ENCODE measurements at places on chromosomes 12 and 14. TPM values are rescaled to one million over a fixed set of nuclear protein-coding genes. Genes with fewer than 3 reads are reported as not detected.

Gene PTCSC3
- total RNA-seq, result not detected

Gene OLR1
- 0.42 TPM for total RNA-seq

Gene TMTC1
- 38.5 TPM for total RNA-seq

DNA sequence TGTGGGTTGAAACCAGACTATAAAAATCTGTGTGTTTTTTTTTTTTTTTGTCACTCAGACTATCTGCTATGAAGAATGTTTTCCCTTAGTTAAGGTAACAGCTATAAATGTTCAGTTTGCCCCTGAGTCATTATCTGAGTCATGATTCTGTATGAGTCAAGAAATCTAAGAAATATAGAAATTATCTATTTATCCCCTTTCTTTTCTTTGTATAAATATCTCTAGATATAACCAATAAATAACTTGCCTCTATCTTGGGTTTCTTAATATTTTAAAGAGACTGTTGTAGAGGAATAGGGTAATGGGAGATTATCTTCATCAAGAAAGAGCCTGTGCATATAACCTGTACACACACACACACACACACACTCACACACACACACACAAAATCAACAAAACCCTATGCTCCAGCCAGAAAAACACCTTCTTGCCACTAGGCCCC is 161.7 kb upstream of the EEA1 start:
- H3K27me3 ChIP-seq, result no peaks in the 10 kb centered on the region
- no peak for DNase-seq

- no peak for DNase-seq
- H3K27me3 ChIP-seq, result no peaks in the 10 kb centered on the region
- H3K36me3 ChIP-seq, result no peaks in the 10 kb centered on the region
Measured at GRCh38 chr12:39467432-39467870, 24.5 kb upstream of the KIF21A start.

- no peak overlapping the region for H3K4me3 ChIP-seq
- H3K27me3 ChIP-seq, result no peaks in the 10 kb centered on the region
- no peak for DNase-seq
- no peaks in the 10 kb centered on the region for H3K36me3 ChIP-seq
- H3K4me1 ChIP-seq, result no peaks in the 10 kb centered on the region
Measured at GRCh38 chr14:61925732-61926435, 163.7 kb downstream of the SNAPC1 start.

DNA sequence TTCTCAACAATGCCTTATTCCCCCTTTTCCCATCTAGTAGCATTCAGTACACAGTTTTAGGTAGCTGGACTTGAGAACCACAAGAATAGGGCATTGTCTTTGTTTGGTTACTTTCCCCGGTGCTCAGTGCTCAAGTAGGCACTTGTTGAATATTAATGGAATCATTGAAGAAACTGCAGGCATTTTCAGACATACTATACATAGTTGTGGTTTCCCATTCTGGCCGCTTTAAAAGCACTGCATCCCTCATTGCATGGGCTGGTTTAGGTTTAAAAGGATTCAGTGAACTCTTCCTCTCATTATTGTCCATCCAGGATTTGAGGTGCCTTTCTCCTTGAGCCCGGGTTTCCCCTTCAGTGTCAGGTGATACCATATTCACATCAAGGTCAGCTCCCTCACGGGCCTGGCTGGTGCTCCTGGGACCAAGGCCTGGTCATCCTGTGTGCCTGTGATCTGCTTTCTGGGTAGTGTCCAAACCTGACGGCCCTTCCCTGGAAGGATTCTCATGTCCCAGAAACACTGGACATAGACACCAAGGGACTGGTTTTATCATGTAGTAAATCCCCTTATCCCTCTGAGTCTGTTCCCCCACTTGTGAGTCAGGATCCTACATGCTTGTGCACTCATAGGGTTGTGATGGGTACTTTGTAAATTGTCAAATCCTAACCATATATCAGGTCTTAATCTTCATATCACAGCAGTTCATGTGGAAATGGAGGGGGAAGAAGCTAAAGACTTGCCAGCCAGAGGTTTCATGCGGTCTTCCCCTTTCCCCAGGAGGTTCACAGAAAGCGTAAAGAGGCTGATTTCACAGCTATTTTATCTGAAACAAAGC is 7.4 kb downstream of the TCP11L2 start:
- DNase-seq, result peak; percentile 36
- peaks cover 77% of the 10 kb centered on the region for H3K4me1 ChIP-seq
- H3K27ac ChIP-seq, result peak overlapping the region; percentile 91
- no peaks in the 10 kb centered on the region for H3K36me3 ChIP-seq
- H3K4me3 ChIP-seq, result no peak overlapping the region
- H3K27me3 ChIP-seq, result no peaks in the 10 kb centered on the region

DNA sequence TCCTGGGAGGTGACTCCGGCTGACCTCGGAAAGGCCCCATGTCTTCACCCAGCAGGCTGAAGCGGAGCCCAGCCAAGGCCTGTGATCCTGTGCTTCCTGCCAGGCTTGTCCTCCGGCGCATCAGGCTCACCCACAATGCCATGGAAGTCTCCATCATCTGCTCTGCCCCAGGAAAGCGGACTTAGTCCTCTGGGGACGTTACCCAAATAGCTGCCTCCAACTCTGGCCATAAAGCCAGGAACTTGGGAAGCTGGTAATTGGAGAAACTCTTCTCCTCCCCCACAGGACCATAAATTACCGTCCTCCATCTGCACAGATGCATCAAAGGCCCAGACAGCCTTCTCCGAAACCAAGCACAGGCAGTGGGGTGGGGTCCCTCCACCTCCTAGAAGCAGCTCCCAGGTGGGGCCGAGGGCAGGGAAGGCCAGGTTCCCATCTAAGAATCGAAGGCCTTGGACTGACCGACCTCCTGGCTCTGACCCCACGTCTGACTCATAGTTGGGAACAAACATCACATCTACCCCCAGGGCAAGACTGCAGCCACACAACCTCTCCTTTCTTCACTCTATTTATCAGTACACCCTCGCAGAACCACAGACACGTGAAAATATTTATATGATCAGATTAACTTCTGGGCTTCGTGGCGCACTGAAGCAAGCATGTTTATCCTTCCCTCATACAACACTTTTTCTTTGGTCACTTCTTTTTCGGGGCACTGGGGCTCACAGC is 56.4 kb downstream of the PITPNM2 start:
- H3K4me1 ChIP-seq, result peaks cover 66% of the 10 kb centered on the region
- no peaks in the 10 kb centered on the region for H3K36me3 ChIP-seq

DNA sequence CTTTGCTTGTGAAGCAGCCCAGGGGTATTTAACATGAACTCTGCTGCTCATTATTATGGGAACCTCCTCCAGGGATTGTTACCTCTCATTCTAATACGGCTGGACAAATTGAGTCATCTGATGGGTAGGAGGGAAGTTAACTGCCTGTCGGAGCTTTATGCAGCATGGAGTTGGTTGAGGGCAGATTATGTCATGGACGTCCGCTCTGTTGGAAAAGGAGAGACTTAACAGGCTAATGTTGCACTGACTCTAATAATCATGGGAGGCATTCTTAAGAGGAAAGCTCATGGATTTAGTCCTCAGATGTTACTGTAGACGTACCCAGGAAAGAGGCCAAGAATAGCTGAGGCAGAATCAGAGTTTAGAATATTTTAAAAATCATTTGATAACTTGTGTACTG is 9.9 kb downstream of the POP5 start:
- DNase-seq, result no peak
- H3K27ac ChIP-seq, result no peak overlapping the region
- H3K4me1 ChIP-seq, result no peaks in the 10 kb centered on the region
- H3K4me3 ChIP-seq, result no peak overlapping the region
- no peaks in the 10 kb centered on the region for H3K27me3 ChIP-seq

- H3K27ac ChIP-seq, result no peak overlapping the region
- DNase-seq, result no peak
- H3K36me3 ChIP-seq, result no peaks in the 10 kb centered on the region
- H3K27me3 ChIP-seq, result no peaks in the 10 kb centered on the region
- no peak overlapping the region for H3K4me3 ChIP-seq
Measured at GRCh38 chr12:70032076-70032475, 207.0 kb downstream of the MYRFL start.

Data from gastrocnemius medialis (tissue), 4 donors.